ENCODE measurements at places on chromosomes 2 and 18.
A peak's percentile ranks its signal among the peaks of the same experiment; 100 is the strongest.

DNA sequence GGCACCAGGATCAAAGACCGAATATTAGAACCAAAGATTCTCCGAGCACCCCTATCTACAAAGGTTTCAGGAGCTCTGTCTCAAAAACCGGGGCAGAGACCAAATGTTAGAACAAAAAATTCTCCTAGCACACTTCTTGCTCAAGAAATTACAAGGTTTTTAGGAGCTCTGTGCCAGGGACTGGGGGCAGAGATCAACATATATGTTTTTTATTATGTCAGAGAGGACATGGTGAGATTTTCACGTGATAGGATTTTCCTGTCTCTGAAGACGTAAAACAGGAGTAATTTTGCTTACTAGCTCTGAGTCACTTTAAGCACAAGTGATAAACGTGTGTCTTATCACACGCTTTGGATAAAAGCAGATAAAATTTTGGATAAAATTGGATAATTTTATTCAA lies 34.8 kb upstream of the ODC1 start:
- DNase-seq, result no peak

DNA sequence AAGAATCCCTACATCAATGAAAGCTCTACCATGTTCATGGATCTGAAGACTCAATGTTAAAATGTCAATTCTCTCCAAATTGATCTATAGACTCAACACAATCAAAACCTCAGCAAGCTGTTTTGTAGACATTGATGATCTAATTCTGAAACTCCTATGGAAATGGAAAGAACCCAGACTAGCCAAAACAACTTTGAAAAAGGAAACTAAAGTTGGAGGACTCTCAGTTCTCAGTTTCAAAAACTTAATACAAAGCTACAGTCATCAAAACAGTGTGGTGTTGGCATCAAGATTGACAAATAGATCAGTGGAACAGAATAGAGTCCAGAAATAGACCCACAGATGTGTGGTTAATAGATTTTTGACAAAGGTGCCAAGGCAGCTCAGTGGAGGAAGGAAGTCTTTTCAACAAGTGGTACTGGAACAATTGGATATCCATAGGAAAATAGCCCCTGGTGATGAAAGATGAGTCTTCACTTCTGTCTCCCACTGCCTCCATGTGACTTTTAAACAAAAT lies 30.4 kb downstream of the LBH start:
- no peak for DNase-seq

GRCh38 chr18:62758591-62758990 lies 43.2 kb downstream of the PHLPP1 start:
- no peak for DNase-seq

- no peak for DNase-seq
Measured at GRCh38 chr2:190603374-190603773, 45.5 kb upstream of the NAB1 start.

DNA sequence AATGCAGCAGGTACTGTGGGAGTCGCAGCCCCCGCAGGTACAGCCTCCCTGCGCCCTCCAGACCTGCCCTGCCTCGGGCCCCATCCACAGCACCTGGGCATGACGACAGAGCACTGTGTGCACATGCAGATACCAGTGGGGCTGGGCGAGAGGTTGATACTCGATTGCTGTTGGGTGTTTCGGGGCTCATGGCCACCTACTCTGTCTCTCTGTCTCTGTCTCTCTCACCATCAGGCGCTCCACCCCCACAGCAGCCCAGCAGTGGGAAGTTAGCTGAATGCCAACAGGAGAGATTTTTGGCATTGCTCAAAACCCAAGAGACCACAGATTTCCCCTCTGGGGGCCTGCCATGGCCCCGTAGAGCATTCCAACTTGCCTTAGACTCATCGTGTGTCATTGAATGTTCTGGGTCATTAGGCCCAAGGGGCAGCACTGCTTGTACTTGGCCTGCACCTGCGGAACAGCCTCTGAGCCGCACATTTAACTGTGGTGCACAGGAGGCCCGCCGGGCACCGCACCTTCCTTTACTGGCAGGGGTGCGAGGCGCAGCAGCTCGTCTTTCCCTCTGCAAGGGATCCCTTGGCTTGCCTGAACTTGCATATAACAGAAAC lies 18.8 kb downstream of the KCNIP3 start:
- peak; percentile 62 for DNase-seq

DNA sequence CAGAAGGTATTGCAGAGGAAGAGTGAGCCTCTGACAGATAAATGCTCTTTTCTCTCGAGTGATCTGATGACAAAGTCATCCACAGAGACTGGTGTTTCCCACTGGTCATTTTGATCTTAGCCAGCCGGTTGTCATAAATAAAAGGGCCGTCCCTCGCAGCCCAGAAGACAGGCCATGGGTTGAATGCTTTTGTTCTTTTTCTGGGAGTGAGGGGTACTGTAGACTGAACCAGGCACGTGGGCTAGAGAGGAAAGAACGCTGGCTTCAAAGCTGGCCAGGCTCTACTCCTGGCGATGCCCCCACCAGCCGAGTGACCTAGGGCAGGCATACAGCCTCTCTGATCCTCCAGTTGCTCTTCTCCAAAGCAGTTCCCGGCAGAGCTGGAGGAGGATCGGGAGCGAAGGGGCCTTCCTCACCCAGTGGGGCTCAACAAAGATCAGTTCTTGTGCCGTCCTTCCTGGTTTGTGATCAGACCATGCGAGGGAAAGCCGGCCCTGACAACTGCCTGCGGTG lies 193.5 kb downstream of the INHBB start:
- no peak for DNase-seq

DNA sequence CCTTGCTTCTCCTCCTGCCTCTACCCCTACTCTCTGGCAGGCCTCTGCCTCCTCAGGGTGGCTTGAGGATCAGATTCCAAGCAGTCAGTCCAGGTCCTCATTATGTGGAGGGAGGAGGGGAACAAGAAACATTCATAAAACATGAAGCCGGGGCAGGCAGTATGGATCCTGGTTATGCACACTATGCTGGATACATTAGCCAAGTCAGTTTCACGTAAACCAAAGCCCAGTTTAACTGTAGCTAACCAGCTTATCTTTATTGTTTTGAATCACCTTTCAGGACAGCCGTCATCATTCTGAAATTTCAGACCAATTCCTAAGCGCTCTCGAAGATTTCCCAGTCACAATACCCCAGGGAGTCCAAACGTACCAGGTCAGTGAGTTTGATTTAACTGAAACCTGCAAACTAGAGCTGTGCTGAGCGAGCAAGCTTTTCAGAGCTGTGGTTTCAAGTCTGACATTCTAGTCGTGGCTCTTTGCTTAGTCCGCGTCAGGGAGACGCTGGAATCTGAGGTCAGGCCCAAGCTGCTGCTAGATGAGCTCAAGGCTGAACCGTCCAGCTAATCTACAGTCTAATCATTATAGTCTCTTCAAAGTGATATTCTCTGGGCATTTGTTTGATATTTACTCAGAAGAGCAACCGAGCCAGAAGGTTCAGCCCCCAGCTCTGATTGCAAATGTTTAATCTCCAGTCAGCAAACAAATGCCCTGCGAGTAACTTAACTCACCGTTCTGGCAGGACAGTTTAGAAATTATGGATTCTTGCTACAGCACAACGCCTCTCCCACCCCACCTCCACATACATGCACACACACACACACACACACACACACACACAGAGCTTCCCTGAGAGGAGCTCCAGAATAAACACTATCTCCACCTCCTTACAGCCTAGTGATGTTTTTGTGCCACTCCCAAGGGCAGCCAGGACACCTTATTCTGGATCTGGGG lies 63.8 kb upstream of the BZW1 start:
- DNase-seq, result peak; percentile 63

DNA sequence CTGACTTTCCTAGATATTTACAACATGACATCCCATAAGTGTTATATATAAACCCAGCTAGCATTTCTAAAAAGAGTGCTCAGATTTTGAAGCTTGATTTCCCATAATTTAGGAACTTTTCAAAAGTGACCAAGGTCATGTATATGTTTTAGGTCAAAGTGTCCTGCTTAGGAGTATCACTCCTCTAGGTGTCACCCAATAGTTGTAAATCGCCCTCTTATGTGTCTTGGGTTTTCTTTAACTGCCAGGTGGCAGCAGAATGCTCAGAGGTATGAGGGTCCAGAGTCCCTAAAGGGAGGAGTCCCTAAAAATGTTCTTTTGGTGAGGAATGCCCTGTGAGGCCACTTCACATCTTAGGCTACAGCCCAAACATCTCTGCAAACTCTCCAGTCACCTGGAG lies 358.3 kb downstream of the CELF4 start:
- DNase-seq, result no peak

- DNase-seq, result no peak
Measured at GRCh38 chr2:196372811-196373664, 201.7 kb upstream of the STK17B start.

- no peak for DNase-seq
Measured at GRCh38 chr18:42458226-42458625, 503.2 kb downstream of the PIK3C3 start.

DNA sequence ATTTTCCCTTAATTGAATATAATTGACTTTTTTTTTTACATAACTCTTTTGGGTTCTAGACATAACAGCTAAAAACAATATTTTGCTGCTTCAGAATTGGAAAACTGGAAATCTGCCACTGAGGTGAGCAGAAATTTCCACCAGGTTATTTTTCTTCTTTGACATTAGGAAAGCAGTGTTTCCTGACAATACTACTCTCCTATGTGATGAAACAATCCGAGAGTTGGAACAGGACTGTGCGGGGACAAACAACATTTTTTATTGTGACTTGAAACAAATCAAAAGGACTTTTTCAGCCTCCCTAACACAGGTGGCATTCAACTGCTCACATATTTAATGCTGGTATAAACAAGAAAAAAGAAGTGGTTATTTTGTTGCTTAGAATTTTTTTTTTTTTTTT lies 237.2 kb downstream of the RNF152 start:
- DNase-seq, result no peak

GRCh38 chr2:235588750-235589149 lies 94.9 kb downstream of the AGAP1 start:
- DNase-seq, result no peak

- no peak for DNase-seq
Measured at GRCh38 chr18:49515516-49515915, 28.5 kb upstream of the C18orf32 start.

- DNase-seq, result no peak
Measured at GRCh38 chr18:31677592-31677991, 6.8 kb downstream of the B4GALT6 start.

DNA sequence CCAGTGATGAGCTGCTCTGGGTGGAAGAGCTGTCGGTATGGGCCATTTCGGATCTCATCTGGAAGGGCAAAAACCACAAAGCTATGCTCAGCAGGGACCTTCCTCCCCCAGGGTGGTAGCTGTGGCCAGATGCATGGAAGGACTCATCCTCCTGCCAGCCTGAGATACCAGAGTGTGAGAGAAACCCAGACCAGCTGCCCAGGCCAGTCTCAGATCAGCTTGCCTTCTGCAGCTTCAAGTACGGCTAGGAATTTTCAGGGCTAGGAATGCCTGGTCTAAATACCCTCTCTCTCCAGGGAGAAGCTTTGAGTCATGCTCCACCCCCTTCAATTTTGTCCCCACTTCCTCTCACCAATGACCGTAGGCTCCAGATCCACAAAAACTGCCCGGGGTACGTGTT lies 1.4 kb upstream of the TUBA4B start:
- no peak for DNase-seq

DNA sequence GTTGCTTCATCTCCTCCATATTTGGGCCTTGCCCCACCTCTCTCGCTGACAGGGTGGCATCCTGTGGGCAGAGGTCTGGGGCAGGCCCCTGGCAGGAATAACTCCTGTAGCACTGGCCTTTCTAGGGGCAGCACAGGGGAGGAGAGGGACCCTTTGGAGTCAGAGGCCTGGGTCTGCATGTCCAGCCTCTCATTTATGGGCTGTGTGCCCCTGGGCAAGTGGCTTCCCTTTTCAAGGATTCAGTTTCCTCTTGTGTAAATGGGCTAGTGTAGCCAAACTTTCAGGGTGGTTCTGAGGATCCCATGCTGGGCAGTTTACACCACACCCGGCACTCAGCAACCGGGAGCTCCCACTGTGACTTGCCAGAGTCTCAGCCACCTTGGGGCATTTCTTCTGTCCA lies 23.4 kb downstream of the ADRA2B start:
- DNase-seq, result no peak

GRCh38 chr2:119158563-119159347 lies at the start of gene C1QL2:
TSS of gene C1QL2 (minus strand) at chr2:119158751. CDS start at chr2:119158269, 482 bp downstream.
- no peak for DNase-seq

DNA sequence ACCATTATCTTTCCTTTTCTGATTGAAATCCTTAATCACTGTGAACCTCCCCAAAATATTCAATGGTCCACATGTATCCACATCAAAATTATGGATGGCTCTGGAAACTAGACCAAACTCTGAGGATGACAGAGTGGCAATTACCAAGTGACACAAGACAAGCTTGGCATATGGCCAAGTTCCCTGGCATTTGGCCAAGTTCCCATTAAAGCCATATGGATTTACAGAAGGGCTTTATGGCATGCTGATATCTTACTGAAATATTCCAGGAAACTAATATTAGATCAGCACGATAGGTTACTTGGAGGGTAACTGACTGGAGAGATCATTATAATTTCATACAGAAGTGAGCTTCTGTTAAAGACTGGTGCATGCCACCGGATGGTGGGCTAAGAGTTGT lies 21.9 kb upstream of the CERS6 start:
- DNase-seq, result no peak

- DNase-seq, result no peak
Measured at GRCh38 chr18:3037423-3037915, 24.5 kb upstream of the LPIN2 start.

DNA sequence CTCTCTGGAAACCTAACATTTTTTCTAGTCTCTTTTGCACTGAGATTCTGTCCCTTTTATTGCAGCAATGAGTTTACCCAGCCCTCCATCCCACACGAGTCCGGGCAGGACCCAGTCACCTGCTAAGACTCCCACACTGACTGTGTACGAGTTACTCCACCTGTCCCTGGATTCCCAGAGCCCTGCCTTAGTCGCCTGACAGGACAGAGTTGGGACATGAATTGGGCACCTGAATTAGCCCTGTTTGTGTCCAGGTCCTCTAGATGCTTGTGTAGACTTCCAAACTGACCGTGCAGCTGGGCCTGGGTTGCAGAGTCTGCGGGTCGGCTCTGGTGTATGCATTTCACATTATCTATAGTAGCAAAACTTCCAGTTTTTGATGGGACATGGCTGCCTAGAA lies 238.7 kb downstream of the VAPA start:
- DNase-seq, result no peak

DNA sequence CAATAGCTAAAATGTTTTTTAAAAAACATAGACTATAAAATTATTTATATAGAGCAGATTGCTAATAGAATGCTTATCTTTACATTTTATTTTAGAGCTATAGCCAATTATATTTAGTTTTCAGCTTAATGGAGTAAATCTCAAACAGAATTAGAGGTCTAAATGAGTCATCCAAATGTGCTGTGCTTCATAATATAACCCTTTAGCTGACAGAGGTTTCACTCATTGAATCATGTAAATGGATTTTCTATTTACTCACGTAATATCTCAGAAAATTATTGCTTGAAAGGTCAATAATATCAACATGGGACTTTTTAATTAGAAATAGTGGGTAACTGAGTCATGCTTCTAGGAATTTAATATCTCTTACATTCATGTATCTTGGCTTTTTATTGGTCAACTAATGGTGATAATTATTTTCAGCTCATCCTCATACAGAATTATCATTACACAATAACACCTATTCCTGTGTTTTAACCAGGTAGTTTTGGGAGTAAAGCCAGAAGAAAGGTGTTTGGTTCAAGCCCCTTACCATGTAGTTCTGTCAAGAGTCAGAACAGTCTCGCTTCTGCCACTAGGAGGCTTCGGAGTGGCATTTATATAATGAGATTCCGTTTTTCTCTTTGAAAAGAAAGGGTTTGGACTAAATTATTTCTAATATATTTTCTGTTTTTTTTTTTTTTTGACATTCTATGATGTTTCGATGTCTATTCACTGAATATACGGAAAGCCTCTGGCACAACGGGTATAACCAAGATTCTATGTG lies 217.6 kb downstream of the CDH7 start:
- no peak for DNase-seq
